NCI-H1694 (cell line): ENCODE measurements at places on chromosomes 2 and 18.

DNA sequence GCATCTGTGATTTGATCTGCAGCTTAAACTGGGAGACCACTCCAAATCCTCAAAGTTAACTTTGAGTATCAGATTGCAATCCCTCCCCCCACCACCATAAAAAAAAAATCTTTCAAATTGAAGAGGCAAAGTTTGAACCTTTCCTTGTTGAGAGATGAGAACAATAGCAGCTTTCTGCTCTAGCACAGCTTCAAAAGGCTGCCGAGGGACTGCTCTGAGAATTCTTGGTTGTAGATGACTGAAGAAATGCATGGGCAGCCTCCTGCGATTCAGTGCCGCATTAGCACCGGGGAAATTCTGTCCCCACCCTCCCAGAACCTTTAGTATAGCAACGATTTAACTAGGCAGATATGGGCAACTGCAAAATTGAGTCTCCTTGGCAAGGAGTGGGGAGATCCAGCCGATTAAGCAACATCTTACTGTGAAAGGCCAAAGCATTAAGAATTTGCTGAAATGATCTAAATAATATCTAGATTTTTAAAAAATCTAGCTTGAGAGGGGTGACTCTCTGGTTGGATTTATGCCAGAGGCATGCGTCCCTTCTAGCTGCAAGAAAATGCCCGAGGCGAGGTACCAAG, 3.9 kb upstream of the SP5 start:
- no peak for DNase-seq

DNA sequence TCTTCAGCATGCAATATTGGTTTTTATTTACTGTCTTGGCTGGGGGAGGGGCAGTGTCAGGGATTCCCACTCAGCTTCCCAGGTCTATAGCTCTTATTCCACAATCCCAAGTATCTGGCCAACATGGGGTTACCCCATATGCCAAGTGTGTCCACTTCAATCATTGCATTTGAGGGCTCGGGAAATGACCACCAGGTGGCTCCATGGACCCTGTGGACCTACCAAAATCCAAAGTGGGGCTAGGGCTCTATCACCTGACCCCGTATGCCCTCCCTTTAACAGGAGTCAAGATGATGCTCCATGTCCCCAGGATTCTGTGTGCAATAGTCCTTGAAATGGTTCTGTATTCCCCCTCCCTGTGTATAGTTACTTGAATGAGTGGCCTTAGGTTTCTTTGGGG, 12.1 kb upstream of the TRAF3IP1 start:
- DNase-seq, result no peak

DNA sequence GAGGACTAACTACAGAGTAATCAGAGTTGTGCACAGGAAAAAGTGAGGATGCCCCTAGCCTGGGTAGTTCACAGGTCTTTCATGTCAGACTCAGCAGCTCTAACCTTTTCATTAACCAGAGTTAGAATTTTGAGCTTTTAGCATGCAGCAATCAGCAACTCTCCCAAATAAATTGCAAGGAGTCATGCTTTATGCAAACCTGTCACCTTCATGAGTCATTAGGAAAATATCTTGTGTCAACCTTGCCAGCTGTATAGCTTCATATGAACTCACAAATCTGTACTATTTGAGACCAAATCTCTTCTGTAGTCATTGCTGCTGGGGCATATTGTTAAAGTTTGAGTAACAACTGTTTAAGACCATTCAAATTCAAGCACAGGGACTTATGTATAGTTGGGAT, 382.3 kb upstream of the NT5C1B start:
- DNase-seq, result no peak

DNA sequence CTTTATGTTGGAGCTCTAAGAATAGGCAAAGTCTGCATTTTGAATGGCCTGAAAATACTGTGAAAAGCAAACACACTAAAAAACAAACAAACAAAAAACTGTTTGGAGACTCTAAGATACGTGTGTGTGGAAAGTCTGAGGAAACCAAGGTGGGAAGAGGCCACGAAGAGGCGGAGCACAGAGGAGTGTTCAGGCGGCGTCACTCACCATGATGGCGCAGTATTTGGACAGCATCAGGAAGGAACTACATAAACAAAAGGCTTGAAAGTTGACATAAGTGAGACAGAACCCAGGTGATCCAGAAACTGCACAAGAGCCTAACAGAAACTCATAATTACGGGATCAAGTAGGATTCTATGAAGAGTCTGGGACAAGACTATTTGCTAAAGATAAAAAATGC, 50.8 kb upstream of the SOS1 start:
- no peak for DNase-seq

DNA sequence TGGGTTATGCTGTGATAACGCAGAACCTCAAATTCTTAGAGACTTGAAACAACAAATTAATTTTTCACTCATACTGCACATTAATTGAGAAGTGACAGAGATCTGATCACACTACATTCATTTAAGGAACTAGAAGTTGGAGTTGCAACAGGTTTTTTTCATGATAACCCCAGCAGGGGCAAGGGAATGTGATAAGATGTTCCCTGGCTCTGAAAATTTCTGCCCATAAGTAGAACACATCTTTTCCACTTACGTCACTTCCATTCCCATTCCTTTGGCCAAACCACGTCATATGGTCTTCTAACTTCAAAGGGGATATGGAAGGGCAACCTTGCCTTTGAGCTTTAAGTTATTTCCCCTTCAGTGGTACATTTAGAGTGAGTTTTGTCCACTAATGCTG, 29.7 kb upstream of the PSME4 start:
- DNase-seq, result no peak

DNA sequence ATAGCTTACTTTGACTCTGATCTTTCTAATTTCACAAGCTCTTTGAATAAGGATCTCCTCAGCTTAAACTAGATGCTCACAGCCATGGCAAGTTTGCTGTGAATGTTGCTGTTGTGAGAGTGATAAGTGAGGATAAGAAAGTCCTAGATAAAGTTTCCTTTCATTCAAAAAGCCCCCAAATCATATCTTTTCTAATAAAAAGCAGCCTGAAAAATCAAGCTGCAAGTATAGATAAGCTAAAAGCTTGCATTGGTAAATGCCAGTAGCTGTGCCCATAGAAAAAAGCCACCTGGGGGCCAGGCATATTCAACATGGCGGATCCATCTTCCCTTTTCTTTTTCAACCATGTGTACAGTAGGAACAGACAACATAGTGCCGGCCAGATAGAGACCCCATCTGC, 4.3 kb downstream of the NLRC4 start:
- DNase-seq, result no peak

DNA sequence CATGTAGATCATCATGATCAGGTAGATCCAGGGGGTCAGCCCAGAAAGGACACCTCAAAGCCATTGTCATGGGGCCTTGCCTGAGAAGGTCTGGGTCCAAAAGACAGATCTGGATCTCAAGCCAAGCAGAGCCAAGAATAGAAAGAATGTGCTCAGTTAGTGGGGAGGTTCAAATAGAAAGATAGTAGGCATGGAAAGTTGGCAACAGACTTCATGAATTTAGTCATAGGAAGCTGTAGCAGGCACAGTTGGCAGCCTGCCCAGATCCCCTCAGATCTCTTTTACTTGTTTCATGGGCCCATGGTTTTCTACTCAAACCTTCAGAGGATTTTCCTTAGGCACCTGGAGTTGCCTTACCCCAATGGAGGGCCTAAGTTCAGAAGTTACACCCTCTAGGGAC, 767.0 kb downstream of the SLC4A3 start:
- peak; percentile 78 for DNase-seq

DNA sequence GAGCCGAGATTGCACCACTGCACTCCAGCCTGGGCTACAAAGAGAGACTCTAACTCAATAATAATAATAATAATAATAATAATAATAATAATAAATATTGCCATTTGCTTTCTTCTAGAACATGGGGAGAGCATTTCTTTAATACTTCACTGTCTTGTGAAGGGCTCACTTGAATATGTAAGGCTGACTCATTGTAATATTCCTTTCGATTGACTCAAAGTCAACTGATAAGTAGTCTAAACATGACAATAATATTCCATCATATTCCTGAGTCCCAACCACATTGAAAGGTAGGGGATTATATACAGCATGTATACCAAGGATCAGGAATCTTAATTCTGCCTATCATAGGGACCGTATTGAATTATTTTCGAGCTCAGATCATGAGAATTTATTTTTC, 949.2 kb downstream of the DSC3 start:
- DNase-seq, result no peak

- peak; percentile 42 for DNase-seq
These were observed 7.9 kb downstream of the CROCC2 start for GRCh38 chr2:240913810-240914644.

DNA sequence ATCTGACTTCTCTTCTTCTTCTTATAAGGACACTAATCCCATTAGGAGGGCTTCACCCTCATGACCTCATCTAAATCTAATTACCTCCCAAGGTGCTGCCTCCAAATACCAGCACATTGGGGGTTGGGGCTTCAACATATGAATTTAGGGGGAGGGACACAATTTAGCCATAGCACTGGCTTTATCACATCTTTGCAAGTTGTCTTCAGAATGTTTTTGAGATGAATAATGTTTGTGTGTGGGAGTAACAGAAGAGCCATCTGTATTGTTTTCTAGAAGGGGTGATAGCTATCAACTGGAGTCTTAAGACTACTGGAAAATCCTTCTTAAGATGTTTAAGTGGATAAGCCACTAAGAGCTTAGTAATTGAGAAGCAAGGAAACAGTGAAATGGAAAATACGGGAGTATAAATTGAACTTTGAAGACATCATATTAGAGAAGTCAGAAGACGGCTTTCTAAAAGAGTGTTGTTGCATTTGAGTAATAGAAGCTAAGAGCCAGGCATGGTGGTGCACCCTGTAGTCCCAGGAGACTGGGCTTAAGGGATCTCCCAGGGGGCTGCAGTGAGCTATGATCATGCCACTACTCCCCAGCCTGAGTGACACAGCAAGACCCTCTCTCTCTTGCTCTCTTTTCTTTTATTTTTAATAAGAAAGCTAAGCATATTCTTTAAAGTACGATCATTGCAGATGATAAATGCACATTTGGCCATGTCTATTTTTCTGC, 32.6 kb upstream of the B3GNT2 start:
- no peak for DNase-seq

DNA sequence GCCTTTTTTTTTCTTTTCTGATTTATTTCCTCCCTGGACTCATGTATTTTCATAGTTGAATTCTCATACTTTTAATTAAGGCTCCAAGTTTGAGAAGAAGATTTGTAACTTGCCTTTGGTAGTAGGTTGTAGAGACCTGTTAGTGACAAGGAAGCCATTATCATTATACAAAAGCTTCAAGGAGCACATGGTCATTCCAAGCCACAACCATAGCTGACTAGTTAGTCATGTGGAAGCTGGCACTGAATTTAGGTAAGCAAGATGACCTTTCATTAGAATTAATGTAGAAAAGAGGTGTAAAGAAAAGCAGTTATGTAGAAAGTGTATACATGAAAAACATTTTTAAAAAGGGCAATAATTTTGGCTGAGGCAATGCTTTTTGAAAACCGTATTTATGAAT, 89.7 kb downstream of the LRP1B start:
- no peak for DNase-seq

DNA sequence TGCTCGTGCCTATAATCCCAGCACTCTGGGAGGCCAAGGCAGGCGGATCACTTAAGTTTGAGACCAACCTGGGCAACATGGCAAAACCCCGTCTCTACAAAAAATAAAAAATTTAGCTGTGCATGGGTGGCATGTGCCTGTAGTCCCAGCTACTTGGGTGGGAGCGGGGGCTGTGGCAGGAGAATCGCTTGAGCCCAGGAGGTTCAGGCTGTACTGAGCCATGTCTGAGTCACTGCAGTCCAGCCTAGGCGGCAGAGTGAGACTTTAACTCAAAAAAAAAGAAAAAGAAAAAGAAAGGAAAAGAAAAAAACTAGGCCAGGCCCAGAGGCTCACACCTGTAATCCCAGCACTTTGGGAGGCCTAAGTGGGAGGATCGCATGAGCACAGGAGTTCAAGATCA, 30.8 kb downstream of the TWSG1 start:
- no peak for DNase-seq

GRCh38 chr2:42876326-42876751, 84.0 kb upstream of the HAAO start:
- DNase-seq, result no peak

- DNase-seq, result no peak
These were observed 451.4 kb downstream of the TNS1 start for GRCh38 chr2:217551252-217551899.

GRCh38 chr2:328761-329160, 40.9 kb upstream of the ALKAL2 start:
- DNase-seq, result no peak

DNA sequence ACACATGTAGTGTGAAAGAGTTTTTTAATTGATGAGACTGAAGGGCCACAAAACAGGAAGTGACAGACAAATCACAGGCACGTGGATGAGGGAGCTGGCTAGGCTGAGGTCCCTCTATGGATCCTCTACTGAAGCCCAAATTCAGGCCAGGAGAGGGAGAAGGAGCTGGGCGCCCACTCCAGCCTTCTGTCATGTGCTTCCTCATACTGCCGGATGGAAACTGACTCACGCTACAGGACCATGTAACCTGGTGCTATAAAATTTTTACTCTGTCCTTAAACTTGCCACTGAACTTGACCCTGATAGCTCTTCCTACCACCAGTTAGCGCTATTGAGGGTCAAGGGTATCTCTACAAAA, 31.3 kb downstream of the PSTPIP2 start:
- no peak for DNase-seq

DNA sequence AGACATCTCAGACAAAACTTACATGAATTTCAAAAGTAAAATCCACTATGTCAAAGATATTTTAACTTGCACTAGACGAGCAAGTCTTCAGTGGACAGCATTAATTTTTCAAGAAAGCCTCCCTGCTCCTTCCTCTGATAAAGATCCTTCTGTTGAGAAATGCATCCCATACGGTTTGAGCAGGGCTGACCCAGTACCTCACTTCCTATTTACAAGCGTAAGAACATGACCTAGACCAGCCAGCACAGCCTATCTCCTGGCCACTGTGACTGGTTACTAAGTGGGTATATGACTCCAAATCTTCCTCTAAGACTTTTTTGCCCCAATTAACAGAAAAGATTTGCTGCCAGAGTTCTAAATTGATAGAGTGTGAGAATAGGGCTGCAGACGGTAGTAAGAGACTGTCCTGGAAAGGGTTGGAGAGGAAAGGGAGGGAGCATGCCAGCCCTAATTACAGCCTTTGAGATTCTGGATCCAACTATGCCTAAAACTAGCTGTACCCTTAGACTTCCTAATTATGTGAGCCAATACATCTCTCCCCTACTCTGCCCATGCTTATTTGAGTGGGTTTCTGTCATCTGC, 108.4 kb downstream of the PRELID3A start:
- no peak for DNase-seq
